ENCODE measurements at places on chromosomes 2 and 18.

DNA sequence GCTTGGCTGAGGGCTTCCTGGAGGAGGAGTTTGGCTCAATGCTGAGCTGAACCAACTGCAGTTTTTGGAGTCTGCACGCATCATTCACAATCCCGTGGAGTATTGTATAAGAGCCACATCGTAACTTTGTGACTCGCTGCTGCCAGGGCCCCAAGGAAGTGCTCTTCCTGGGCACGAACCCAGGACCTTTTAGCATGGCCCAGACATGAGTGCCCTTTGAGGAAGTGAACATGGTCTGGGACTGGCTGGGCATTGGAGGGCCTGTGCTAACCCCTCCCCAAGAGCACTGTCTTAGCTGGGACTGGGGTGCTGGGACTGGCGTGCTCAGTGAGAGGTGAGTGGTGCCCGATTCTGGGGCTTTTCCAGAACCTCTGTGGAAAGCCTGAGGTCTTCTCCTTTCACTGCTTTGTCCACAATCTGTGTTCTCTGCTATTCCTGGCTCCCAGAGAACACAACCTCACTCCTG lies 88.6 kb downstream of the LIPG start:
- no peak for DNase-seq

GRCh38 chr2:120955427-120955826 lies 219.8 kb downstream of the GLI2 start:
- no peak for DNase-seq

- no peak for DNase-seq
Observed at GRCh38 chr2:9554921-9555296, 721 bp downstream of the ADAM17 start.

DNA sequence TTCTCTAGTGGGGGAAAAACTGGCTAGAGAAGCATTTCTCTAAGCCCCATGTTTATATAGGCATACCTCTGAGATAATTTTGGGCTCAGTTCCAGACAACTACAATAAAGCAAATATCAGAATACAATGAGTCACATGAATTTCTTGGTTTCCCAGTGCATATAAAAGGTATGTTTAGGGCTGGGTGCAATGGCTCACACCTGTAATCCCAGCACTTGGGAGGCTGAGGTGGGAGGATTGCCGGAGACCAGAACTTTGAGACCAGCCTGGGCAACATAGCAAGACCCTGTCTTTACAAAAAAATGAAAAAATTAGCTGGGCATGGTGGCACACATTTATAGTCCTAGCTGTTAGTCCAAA lies 22.2 kb downstream of the TSN start:
- no peak for DNase-seq

DNA sequence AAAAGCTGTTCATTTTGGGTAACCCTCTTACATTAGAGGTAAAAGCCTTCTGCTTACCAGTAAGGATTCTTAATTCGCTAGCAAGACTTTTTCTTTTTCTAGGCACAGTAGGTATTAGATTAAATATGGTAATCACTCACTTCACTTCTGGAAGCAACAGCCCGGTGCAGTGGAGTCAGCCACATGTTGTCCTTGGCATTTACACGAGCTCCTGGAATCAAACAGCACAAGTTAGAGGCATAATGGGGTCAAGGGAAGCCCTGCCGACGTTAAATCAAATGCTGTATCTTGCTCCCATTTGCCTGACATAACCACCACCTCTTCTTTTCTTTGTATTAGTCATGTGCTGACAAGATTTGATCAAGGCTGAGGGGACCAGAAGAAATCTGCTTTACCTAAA lies 174.1 kb downstream of the ANKRD44 start:
- no peak for DNase-seq

DNA sequence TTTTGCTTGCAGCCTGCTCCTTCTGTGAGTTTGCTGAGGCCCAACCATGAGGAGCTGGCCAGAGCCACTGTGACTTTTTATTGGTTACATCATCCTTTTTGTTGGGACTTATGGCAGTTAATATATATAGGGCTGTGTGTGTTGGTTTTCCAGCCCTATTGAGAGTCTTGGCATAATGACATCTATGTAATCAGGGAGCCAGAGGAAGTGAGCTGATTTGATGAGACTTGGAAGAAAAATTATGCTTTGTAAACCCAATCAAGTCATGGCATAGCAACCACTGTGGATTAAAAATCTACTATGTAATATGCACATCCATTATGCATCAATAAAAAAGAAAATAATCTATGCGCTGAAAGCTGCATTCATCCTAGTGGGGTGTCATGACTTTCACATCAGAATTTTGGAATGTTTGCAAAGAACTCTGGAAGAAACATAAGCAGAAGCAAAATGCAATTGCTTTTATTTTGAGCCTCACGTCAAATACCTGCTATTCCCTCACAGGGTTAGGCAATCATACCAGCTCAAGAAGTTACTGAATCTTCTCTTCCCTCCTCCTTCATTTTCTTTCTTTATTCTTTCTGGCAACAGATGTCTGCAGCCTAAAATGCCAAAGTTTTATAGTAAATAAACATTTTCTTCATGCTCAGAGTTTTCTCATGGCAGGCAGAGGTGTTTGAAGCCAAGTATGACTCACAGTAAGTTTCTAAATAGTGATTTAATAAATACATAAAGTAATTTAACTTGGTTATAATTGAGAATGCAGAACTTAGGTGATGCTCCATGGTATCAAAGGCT lies 308.5 kb downstream of the KCNS3 start:
- DNase-seq, result no peak

GRCh38 chr2:136057023-136057801 lies 60.7 kb downstream of the CXCR4 start:
- DNase-seq, result no peak

DNA sequence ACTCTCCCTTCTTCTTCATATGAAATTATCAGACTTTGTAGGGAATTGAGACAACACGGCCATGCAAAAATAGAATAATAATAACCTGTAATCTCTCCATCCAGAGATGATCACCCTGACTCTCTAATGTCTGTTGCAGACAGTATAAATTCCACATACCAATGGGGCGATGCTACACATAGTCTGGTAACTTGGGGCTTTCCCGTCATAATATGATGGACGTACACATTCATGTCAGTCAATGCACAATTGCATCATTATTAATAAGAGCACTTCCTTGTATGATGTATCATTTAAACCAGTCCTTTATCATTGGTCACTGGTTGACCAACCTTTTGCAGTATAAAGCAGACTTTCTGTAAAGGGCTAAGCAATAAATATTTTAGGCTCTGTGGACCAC lies 39.5 kb upstream of the SCLY start:
- no peak for DNase-seq

DNA sequence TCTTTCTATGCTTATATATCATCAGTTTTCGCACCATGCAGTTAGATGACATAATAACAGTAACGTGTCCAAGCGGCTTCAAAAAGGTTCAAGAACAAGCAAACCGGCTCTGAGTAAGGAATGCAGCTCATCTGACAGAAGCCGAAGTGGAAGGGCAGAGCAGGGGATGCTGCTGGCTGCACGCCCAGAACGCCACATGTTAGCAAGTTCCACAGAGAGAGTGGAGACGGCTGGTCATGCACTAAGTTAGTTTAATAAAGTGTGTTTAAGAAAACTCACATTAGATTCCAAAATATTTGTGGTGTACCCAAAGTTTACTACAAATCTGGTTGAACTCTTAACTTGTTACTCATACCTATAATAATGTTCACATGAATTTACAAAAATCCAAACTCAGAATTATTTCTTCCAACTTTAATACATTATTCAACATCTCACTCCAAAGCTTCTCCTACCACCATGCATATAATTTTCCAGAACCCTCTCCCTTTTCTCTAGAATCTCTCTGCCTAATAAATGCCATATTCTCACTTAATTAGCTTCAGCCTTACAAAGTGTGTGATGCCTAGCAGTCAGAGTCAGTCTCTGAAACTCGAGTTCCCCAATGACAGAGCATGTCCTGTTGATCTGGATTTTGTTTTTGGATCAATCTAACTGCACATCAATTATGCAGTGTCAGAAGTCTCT lies 170.0 kb downstream of the DNAH7 start:
- no peak for DNase-seq

DNA sequence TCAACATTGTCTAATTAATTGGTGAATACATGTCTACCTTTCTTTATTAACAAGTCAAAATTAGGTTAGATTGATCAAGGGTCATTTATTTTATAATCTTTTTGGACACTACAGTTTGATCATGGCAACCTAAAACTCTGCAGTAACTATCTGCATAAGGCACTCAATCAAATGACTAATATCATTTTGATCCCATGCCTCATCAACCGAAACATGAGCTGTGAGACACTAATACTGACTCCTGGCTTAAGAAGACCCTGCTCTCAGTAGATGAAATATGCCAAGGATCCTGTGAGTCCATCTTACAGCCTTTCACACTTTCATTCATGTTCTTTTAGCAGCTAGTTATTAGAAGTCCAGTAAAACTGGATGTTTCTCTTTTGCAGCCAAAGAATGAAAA lies 169.4 kb upstream of the CAVIN2 start:
- DNase-seq, result no peak

DNA sequence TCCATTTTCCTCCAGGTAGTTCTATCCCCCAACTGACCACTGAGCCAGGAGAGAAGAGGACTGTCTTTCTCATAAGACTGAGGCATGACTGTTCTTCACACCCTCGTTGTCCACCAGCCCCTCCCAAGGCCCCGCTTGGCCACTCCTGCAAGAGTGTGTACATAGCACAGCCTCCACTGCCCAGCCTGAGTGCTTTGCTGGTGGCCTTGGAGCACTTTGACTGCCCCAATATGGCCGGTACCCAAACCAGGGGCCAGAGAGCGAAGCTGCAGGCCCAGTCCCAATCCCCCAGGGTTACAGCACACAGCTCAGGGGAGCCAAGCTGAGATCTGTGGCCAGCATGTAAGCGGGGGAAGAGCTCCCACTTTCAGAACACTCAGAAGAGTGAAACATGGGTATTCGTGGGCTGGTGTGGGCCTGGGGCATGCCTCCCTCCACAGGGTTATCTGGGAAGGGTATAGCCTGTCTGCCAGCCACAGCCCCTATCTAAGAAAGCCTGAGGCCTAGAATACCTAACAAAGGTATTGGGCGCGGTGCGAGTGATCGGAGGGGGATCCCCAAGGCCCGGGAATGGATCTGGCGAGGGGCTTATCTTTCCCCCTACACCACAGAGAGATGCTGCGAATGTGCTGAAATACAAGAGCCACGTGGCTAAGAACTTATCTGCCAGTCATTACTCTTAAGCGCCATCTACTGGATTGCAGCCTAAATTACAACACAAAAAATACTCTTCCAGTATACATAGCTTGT lies 163.8 kb downstream of the WDPCP start:
- DNase-seq, result no peak

GRCh38 chr18:52054324-52054723 lies 285.7 kb upstream of the DCC start:
- no peak for DNase-seq
